ENCODE measurements at places on chromosomes 16 and 17. TPM values are rescaled to one million over a fixed set of nuclear protein-coding genes. Genes with fewer than 3 reads are reported as not detected.

LLGL2 gene
- 8.3 TPM for total RNA-seq

MPP2 gene
- 2.8 TPM for total RNA-seq

EME1 gene
- total RNA-seq, result 8.1 TPM

CHRNE gene
- total RNA-seq, result 0.16 TPM

CTRB2 gene
- total RNA-seq, result not detected

MYCBPAP gene
- total RNA-seq, result 0.98 TPM

TNFRSF13B gene
- total RNA-seq, result not detected

GP1BA gene
- not detected for total RNA-seq

IKZF3 gene
- not detected for total RNA-seq

FBXO39 gene
- not detected for total RNA-seq

TEX14 gene
- total RNA-seq, result not detected

CALB2 gene
- not detected for total RNA-seq

SLC22A31 gene
- 0.13 TPM for total RNA-seq

MPO gene
- total RNA-seq, result not detected

NPIPA2 gene
- total RNA-seq, result 0.13 TPM

MYH13 gene
- total RNA-seq, result not detected

HOXB3 gene
- total RNA-seq, result 16.0 TPM

TAT gene
- not detected for total RNA-seq

VASN gene
- total RNA-seq, result 160 TPM

PRR29 gene
- 0.38 TPM for total RNA-seq

RPL27 gene
- total RNA-seq, result 1,290 TPM

ANKRD40CL gene
- not detected for total RNA-seq

LRRC46 gene
- total RNA-seq, result not detected

DPEP2 gene
- total RNA-seq, result not detected

TPPP3 gene
- total RNA-seq, result 2.9 TPM

FAM171A2 gene
- total RNA-seq, result 17.0 TPM

EVPLL gene
- not detected for total RNA-seq

SETD6 gene
- 17.1 TPM for total RNA-seq

MYO1D gene
- total RNA-seq, result 21.7 TPM

ZNF423 gene
- 0.98 TPM for total RNA-seq

WDR90 gene
- total RNA-seq, result 23.1 TPM

C1QTNF8 gene
- total RNA-seq, result not detected

PPY gene
- total RNA-seq, result not detected

ST6GALNAC2 gene
- 0.33 TPM for total RNA-seq

KRTAP1-4 gene
- total RNA-seq, result not detected

LPO gene
- total RNA-seq, result not detected

FOXN1 gene
- total RNA-seq, result not detected

P2RX1 gene
- total RNA-seq, result not detected

CRYBA1 gene
- total RNA-seq, result not detected

Data from mesangial cell (primary cell).